GM19239 (cell line): ENCODE measurements at places on chromosomes 6 and 20.

DNA sequence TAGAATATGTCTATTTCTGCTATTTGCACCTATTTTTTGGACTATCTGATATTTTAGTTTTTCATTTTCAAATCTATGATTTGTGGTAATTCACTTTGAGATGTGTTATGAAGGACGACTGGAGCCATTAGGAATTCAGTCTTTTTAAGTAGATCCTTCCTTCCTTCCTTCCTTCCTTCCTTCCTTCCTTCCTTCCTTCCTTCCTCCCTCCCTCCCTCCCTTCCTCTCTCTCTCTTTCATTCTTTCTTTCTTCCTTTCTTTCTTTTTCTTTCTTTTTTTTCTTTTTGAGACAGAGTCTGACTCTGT, 46.1 kb upstream of the ENPP1 start:
- no peak for DNase-seq

GRCh38 chr20:42610070-42610469, 579.6 kb downstream of the PTPRT start:
- DNase-seq, result no peak

GRCh38 chr6:42978487-42978838, 518 bp downstream of the PEX6 start:
- no peak for DNase-seq

- DNase-seq, result no peak
Observed at GRCh38 chr6:131958542-131959470, 7.6 kb upstream of the CCN2 start.

- DNase-seq, result no peak
Observed at GRCh38 chr6:134979142-134979541, 29.2 kb upstream of the ALDH8A1 start.

GRCh38 chr20:34861386-34862084, 11.1 kb downstream of the GGT7 start:
- DNase-seq, result no peak

DNA sequence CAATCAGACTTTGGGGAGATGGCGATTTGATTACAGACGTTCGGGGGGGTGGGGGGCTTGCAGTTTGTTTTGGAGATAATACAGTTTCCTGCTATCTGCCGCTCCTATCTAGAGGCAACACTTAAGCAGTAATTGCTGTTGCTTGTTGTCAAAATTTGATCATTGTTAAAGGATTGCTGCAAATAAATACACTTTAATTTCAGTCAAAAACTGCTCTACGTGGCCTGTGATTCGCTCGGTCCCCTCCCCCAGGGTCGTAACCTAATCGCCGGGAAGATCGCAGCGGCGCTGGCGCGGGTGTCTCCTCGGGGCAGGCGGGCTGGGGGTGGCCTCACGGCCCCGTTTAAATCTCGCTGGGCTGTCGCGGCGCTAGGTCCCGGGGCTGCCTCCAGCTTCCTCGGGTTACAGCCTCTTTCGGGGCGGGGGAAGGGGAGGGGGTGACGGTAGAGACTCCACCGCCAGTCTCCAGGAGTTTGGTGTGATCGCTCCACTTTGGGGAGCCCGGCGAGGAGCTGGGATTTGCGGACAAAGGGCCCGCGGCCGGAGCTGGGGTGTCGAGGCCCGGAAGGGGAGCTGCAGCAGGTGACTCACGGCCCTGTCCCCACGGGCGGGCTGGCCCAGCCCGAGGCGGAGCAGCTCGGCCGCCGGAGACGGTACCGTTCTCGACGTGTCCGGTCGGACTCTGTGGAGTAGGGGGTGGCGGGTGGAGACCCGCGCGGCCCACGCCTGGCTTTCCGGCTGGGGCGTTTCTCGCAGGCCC, 4.2 kb downstream of the FOXC1 start:
- DNase-seq, result no peak

DNA sequence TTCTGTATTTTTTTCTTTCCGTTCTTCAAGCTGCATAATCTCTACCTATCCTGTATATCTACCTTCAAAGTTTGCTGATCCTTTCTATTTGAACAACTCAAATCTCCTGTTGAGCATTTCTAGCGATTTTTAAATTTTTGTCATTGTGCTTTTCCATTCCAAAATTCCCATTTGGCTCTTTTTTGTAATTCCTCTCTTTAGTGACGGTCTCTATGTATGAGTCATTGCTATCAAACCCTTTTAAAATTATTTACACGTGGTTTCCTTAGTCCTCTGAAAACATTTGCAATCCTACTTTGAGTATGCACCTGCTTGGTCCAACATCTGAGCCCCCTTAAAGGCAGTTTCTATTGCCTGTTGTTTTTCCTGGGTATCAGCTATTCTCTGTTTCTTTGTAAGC, 100.5 kb upstream of the FOXC1 start:
- no peak for DNase-seq

DNA sequence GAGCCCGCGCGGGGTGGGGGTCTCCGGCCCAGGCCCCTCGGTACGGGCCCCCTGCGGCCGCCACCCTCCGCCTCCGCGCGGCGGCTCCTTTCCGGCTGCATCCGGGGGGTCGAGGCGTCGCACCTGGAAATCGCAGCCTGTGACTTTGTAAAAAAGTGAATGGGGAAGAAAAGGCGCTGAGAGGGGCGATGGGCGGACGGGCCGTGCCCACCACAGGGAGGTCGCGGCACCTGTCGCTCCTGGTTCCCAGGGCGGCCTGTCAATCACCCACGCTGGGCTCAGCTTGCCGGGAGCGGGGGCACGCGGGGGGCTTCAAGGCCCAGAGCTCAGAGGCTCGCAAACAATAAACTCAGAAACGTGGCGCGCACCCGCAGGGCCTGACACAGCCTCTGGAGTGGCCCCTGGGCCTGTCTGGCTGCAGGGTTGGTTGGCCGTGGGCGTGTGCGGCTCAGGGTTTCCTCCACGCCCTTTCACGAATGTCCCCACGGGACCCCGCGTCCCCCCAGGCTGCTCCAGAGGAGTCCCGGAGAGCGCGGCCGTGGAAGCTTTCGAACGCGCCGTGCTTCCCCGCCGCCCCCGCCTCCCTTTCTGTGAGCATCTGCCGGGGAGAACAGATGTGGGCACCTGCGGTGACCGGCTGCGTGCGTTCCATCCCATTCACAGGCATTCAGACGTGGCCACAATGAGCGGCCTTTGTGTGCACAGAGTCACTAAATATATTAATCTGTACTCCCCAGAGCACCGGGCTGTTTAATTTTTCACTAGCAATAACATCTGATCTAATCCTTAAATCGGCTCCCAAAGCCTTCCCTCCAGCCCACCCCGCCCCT, 6.1 kb upstream of the DLL1 start:
- DNase-seq, result no peak

DNA sequence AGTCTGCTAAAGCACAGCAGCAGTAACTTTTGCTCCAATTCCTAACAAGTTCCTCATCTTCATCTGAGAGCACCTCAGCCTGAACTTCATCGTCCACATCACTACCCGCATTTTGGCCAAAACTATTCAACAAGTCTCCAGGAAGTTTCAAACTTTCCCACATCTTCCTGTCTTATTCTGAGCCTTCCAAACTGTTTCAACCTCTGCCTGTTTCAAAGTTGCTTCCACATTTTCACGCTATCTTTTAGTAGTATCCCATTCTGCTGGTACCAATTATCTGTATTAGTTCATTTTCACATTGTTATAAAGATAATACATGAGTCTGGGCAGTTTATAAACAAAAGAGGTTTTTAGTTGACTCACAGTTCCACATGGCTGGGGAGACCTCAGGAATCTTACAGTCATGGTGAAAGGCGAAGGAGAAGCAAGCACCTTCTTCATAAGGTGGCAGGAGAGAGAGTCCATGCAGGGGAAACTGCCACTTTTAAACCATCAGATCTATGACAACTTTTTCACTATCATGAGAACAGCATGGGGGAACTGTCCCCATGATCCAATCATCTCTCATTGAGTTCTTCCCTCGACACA, 99.4 kb upstream of the GRIK2 start:
- DNase-seq, result no peak

DNA sequence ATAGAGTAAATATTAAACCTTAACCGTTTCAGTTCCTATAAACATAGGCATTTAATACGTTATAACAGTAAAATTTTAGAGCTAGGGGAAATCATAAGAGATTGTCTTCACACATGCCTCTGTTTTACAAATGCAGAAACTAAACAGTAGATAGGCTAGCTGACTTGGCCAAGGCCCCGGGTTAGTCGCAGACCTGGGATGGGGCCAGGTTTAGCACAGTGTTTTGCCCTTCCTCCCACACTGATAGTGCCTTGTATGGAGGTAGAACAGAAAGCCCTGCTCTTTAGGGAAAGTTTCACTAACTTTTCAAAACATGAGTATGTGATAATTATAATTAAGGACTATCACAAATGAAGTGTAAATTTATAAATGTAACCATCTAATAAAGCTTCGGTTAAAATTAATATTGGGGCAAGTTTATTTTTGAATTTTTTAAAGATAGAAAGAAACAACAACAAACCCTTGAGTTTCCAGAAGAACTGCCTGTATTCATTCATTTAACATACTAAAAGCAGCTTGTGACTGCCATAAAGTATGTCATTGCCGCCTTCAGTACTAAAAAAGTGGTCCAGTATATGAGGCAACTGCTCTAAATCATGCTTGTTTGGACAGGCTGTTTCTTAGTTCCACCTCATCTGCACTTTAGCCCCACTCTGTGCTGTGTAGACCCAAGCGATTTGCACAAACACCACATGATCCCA, 62.5 kb upstream of the LOC128125822 start:
- no peak for DNase-seq

DNA sequence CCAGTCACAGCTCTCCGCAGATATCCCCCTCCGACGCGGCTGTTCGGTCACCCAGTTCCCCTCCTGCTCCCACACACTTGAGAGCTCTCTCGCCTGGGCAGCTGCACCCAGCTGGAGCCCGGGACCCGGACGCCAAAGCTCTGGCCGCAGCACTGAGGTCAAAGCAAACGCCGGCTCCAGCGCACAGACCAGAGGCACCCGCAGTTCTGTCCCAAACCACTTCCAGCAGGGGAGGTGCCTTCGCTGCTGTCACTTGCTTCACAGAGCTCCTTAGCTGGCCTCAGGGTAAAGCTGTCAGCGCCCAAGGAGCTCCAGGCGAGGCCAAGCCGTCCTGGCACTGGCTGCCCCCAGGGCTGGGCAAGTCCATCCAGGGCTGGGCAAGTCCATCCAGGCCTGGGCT, 27.9 kb downstream of the SLC2A4RG start:
- DNase-seq, result no peak

DNA sequence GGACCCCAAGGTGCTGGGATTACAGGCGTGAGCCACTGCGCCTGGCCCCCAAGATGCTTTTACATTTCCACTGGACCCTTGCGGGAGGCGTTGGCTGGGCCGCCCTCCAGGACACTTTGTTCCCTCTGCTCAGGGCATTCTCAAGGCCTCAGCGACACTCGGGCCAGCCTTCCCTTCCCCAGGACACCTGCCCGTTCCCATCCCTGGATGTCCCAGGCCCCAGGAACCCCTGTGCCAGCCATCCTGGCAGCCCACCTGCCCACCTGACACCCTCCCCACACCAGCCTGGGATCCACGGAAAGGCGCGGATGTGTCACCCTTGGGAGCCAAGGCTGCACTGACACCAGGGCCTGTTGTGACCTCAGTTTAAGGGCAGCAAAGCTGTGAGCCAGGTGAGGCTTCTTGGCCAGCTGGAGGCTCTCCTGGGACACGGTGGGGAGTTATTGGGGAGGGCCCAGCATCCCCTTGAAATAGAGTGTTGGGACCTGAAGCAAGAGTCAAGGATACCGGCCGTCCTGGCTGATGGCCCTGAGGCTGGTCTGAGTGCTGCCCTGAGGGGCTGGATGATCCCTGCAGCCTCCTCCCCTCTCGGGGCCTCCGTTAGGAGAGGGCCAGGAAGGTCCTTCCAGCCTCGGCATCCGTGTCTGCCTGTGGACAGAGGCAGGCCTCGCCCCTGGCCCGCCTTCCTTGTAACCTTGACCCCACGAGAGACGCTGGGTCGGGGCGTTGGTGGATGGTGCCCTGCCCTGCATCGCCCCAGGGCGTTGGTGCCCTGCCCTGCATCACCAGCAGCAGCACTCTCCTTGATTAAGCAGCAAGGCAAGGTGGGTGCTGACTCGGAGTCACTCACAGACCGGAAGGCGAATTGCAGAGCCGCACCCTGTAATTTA, 84.2 kb upstream of the BHLHE23 start:
- DNase-seq, result no peak

DNA sequence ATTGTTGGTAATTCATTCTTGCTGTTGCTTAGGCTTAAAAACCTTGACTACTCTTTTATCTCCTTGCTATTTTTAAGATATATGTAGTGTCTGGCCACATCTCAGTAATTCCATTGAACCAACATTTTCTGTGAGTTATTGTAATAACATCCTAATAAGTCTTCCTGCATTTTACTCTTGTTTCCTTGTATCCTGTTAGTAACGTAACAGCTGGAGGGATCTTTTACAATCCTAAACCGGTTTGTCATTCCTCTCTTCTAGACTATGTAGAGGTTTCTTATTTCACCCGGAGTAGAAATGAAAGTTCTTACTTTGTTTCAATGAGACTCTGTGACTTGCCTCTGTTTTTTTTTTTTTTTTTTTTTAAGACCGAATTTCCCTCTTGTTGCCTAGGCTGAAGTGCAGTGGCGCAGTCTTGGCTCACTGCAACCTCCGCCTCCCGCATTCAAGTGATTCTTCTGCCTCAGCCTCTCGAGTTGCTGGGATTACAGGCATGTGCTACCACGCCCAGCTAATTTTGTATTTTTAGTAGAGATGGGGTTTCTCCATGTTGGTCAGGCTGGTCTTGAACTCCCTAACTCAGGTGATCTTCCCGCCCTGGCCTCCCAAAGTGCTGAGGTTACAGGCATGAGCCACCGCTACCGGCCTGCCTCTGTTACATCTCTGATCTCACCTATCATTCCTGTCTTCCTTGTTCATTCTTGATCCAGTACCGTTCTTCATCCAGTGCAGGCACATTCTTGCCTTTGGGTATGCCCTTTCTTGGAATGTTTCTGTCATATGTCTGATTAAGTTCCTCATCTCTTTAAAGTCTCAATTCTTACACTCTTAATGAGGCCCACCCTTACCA, 44.7 kb downstream of the NCOA3 start:
- DNase-seq, result no peak

- no peak for DNase-seq
Observed at GRCh38 chr20:43971267-43971666, 56.6 kb downstream of the TOX2 start.

DNA sequence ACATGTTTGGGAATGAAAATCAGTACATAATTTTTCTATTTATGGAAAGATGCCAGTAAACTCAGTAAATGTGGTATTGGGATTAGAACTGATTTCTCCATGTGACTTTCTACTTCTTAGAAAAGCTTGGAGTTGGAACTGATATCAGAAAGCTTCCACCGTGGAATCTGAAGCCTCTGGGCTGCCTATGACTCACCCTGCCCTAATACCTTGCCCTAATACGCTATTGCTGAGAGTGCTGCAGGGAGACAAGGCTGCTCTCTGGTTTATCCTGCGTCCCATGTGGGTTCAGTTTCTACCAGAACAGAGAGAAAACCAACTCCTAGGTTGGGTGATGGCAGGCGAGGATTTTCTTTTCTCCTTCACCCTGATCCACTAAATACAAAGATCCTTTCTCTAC, 3.3 kb upstream of the STMND1 start:
- no peak for DNase-seq

DNA sequence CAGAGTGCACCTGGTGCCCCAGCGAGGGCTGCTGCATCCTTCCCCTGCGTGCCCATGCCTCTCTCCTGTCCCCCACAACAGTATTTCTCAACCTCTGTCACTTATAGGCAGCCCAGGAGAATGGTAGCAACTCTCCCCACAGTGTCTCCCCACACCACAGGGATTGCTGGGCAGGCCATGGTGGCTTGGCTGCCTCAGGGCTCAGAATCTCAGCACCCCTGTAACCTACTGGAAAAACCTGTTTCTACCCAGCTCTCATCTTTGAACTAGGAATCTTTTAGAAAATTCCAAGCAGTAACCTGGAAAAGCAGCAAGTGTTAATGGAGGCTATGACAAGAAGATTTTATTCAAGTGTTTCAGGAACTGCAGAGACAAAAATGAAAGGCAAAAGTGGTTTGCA, 38.0 kb downstream of the CD164 start:
- no peak for DNase-seq
